WERI-Rb-1 (cell line): ENCODE measurements at places on chromosomes 13 and 19.

DNA sequence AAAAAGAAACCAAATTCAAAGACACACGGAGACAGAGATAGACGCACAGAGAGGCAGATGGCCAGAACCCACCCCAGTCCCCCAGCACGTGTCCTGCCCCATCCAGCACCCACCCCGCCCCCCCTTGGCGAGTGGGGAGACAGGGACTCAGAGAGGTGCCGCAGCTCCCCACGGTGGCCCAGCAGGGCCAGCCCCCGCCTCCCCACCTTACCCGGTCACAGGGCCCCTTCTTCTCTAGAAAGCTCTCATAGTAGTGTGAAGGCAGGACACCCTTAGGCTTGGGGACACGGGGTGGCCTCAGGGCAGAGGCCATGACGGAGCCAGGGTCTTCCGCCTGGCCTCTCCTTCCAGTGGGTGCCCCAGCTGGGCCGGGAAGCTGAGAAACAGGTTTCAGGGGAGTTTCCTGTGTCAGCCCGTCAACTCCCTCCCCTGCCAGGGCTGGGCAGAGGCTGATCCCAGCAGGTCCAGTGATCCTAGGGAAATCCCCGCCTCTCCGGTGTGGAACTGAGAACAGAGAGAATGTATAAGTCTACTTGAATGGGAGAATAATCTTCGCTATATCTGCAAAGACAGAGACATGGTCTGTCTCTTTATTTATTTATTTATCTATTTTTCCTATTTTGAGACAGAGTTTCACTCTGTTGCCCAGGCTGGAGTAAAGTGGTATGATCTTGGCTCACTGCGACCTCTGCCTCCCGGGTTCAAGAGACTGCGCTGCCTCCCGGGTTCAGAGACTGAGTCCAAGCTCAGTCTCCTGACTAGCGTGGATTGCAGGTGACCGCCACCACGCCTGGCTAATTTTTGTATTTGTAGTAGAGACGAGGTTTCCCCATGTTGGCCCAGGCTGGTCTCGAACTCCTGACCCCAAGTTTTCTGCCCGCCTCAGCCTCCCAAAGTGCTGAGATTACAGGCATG, at the start of gene STAP2:
Gene STAP2 (minus strand): TSS at position 387 of the 915 bp plus-strand sequence. CDS start 74 bp downstream, at position 313.
- peak; percentile 63 for DNase-seq

DNA sequence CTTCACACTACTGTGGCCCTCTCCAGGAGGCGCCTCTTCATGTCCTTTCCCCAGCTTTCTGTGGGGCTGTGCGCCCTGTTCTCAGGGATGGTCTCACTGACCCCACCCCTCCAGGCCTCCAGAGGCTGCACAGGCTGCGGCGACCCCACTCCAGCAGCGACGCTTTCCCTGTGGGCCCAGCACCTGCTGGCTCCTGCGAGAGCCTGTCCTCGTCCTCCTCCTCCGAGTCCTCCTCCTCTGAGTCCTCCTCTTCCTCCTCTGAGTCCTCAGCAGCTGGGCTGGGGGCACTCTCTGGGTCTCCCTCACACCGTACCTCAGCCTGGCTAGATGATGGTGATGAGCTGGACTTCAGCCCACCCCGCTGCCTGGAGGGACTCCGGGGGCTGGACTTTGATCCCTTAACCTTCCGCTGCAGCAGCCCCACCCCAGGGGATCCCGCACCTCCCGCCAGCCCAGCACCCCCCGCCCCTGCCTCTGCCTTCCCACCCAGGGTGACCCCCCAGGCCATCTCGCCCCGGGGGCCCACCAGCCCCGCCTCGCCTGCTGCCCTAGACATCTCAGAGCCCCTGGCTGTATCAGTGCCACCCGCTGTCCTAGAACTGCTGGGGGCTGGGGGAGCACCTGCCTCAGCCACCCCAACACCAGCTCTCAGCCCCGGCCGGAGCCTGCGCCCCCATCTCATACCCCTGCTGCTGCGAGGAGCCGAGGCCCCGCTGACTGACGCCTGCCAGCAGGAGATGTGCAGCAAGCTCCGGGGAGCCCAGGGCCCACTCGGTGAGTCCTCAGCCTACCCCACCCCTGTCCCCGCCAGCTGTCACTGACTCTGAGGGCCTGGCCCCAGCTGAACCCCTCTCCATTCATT, 11.2 kb downstream of the ARHGAP33 start:
- DNase-seq, result peak; percentile 87

- DNase-seq, result no peak
These were observed 3.2 kb upstream of the ZNF235 start for GRCh38 chr19:44308011-44308410.

- no peak for DNase-seq
These were observed 2.2 kb upstream of the ZNF256 start for GRCh38 chr19:57949702-57950101.

GRCh38 chr13:79803989-79804388, 323.0 kb downstream of the NDFIP2 start:
- no peak for DNase-seq

- DNase-seq, result no peak
These were observed 63.5 kb upstream of the ANKRD10 start for GRCh38 chr13:110978390-110978789.

DNA sequence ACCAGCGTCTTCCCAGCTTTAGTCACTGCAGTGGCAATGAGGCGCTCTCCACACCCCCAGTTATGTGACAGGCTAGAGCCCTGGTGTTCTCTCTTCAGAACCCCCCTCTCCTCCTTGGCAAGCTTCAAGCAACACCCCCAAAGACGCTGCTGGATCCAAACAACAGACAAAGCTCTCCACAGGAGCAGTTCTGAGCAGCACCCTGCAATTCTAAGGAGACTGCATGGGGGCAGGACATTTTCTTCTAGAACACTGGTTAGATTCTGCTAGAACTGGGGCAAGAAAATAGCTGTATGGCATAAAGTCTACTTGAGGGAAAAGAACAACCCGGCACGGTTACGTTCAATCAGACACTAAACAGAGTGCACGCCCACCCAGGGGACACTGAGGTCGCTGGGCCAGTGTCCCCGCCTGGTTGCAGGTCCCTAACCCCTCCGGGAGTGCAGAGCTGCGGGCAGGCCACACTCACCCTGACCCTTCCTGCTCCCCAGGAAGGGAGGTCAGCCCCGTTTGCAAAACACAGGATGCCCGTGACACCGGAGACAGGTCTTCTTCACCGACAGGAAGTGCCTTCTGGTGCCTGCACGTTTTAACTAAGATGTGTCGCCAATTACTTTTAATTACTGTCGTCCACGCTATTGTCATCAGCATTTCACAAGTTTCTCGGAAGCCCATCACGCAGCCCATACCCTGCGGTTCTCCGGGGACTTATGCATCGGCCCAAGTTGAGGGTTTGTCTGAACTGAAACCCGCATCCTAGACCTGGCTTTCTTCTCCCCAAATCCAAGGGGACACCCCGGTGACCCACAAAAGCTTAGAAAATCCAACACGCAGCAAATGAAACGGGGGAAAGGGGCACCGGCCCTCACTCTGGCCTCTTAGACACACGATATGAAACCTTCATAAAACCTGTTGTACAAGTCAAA, 943 bp downstream of the GJB6 start:
- no peak for DNase-seq

- DNase-seq, result no peak
These were observed 117.6 kb upstream of the SPATA13 start for GRCh38 chr13:24042710-24043440.

- DNase-seq, result no peak
These were observed 4.9 kb upstream of the C2CD4C start for GRCh38 chr19:413756-414420.

- no peak for DNase-seq
These were observed 226.6 kb upstream of the MAB21L1 start for GRCh38 chr13:35703061-35703460.

- no peak for DNase-seq
These were observed 569 bp downstream of the POLR1D start for GRCh38 chr13:27622102-27622820.

DNA sequence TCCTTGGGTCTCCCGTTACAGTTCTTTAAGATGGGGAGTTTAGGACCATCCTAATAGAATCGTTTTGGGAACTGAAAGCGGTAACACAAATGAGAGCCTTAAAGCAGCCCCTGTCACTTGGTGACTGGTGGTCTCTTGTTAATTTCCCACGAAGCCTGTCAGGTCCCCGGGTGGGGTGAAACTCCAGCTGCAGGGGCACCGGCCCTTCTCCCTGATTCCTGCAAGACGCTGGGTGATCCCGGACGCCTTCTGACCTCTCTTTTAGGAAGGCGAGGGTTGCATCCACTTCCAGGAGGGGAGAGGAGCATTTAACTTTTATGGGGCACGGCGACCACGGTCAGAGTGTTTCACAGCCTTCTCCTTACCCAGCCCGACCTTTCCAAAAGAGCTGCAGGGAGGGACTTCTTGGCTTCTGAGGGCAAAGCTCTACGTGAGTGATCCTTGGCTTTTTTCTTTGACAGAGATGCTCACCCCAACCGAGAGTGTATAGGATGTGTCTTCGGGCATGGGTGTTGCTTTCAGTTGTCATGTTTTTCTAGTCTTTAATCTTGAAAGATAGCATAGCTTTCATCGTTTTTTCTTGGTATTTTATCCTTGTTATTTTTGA, 688 bp downstream of the ZNF225 start:
- no peak for DNase-seq

DNA sequence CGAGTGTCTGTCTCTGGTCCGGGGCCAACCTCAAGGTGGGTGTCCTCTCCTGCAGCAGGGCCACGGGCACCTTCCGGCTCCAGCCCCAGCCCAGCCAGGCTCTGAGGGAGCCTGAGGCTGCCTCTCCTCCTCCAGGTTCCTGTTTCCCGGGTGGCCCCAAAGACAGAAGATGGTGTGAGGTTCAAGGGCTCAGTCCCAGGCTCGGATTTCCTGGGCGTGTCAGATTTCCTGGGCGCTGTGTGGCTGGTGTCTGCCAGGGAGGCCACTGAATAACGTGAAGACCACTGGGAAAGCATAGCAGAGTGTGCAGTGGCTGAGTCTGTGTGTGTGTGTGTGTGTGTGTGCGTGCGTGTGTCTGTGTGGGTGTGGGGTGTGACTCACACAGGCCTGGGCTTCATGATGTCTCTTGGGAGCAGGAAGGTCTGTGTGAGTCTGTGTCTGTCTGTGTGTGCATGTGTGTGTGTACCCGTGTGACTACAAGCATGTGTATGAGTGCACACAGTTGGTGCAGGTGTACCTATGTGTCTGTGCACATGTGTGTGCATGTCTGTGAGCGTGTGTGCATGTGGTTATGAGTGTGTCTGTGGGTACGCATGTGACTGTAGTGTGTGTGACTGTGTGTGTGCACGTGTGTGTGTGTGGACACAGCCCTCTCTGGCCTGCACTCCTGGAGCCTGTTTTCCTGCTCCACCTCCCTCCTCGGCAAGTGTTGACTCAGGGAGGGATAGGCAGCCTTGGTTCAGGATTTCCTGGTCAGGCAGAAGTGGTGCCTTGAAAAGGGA, 28.3 kb downstream of the CEBPA start:
- DNase-seq, result no peak

DNA sequence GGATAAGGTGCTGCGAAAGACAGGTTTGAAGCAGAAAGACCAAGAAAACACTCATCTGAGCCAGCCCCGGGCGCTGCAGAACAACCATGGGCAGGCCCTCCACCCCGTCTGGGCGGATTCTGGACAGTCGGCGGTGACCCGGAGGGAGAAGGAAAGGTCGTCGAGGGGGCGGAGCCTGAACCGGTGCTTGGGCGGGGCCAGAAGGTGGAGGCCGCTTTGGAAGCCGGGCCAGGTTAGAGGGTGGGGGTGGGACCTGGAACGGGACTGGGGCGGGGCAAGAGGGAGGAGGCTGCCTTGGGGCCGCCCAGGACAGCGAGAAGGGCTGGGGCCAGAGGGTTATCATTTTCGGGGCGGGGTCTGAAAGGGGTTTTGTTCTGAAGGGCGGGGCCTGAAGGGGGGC, 5.0 kb upstream of the ZNF765 start:
- no peak for DNase-seq

DNA sequence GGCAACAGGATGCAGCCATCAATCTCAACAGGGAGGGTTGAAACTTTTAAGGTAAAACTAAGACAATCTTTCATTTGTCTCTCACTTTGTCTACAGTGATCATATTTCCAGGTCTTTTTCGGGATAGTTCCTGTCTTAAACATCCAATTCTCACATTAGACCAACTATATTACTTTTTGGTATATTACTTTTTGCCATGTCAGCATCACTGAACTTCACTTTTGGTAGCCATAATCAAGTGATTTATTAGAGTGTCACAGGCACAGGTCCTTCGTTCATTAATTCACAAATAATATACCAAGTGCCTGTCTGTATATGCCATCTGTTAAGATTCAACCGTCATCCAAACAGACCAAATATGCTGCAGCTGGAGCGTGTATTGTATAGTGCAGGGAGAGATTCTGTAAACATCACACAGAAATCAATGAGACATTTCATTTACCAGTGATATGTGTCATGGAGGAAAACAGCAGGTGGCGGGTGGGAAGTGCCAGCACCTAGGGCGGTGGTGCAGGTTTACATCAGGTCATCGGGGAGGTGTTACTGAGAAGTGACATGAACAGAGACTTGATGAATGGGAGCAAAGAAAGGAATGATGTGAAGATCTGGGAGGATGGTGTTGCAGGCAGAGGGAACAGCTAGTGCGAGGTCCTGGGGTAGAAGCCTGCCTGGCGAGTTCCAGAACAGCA, 24.9 kb downstream of the ARHGEF7 start:
- no peak for DNase-seq

GRCh38 chr19:18428173-18428786, 9.1 kb downstream of the SSBP4 start:
- DNase-seq, result peak; percentile 54

DNA sequence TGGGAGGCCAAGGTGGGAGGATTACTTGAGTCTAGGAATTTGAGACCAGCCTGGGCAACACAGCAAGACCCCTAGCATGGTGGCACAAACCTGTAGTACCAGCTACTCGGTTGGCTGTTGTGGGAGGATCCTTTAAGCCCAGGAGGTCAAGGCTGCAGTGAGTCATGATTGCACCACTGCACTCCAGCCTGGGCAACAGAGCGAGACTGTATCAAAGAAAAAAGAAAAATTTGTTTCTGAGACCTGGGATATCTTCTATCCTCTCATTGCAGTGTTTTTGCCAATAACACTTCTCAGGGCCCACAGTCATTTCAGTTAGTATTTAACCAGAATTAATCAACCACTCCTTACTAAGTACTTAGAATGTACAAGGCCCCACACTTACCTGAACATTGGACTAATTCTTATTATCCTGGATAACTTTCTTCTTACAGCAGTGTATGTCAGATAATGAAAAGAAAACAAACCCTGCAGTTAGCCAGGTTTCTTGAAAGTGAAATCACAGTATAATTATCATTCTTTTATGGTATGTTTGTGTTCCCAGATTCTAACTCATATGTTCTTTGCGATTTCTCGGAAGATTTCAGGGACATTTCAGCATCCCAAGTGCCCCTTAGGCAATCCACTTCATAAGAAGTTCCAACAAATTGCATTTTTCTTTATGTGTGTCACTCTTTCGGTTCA, 75.6 kb upstream of the KLF5 start:
- no peak for DNase-seq

- DNase-seq, result no peak
These were observed 44.5 kb downstream of the ACTN4 start for GRCh38 chr19:38691938-38692457.

DNA sequence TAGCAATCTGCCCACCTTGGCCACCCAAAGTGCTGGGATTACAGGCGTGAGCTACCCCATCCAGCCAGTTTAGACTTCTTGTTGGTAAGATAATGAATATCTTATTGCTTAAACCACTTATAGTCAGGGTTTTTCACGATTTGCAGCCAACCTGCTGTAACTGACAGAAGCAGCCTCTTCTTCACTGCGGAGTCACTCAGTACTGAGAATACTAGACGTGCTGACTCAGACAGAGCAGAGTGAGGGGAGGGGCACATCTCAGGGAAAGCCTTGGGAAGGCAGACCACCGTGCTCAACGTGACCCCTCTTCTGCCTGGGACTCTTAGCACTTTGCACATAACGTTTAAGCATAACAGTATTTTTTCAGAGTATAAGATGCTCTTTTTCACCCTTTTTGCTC, 74.3 kb upstream of the ARHGEF7 start:
- DNase-seq, result no peak
